Occipital lobe (tissue), 3 donors: ENCODE measurements at places on chromosomes 3 and 15. TPM values are rescaled to one million over a fixed set of nuclear protein-coding genes. Genes with fewer than 3 reads are reported as not detected.

GRCh38 chr3:134628884-134629283 lies 21.9 kb downstream of the KY start:
- DNase-seq = no peak

GRAMD1C gene
- 5.0 TPM for total RNA-seq

CNTN6 gene
- total RNA-seq = 4.7 TPM

- no peak for DNase-seq
These were observed 227.8 kb upstream of the P2RY1 start for GRCh38 chr3:152607179-152607578.

- DNase-seq = no peak
These were observed 45.5 kb downstream of the ZIC4 start for GRCh38 chr3:147360646-147361453.

GOLGA8T gene
- total RNA-seq = 0.16 TPM

DNA sequence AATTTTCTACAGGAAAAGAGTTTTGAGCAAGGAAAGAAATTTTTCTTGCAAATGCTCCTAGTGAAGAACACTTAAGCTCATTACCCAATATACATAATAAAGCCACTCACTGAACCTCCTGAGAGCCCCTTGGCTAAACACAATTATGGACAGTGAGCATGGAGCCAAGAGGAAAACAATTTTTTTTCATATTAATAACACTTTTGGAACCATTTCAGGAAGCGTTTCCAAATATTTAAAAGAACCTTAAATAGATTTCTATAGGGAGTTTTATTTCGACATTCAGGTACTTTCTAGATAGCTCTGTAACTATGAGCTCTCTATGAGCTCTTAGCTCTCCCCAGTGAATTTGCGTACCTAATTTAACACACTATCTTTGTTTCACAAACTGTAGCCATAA lies 581.1 kb downstream of the ZNF385D start:
- no peak for DNase-seq

DNA sequence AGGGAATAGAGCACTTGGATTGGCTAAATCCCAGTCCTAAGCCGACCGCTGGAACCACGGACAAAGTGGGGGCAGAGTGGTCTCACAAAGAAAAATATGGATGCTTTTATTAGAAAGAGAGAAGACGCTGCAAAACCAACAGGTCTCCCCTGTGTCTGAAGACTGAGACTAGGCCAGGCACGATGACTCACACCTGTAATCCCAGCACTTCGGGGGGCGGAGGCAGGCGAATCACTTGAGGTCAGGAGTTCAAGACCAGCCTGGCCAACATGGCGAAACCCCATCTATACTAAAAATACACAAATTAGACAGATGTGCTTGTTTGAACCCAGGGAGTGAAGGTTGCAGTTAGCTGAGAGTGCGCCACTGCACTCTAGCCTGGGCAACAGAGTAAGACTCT lies 61.8 kb downstream of the ZDHHC19 start:
- no peak for DNase-seq

DNA sequence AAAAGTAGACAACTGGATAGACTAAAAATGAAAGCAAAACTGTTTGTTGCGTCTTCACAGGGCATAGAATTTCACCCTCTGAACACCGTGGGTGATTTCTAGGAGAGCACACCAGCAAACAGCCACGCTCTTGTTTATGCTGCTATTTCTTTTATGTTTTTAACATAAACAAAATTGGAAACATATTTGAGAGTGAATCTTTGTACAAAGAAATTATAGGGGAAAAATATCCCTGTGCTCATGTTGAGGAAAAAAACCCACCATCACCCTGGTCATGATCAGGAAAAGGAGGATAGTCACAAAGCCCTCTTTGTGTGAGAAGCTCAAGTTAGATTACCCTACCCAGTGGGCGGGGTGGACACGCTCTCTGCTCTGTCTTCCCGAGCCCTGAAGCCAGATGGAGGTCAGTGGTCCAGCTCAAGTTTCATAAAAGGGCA lies 313.3 kb downstream of the SATB1 start:
- DNase-seq = no peak

GRCh38 chr15:47246317-47246716 lies 471.0 kb upstream of the SEMA6D start:
- DNase-seq = no peak

DNA sequence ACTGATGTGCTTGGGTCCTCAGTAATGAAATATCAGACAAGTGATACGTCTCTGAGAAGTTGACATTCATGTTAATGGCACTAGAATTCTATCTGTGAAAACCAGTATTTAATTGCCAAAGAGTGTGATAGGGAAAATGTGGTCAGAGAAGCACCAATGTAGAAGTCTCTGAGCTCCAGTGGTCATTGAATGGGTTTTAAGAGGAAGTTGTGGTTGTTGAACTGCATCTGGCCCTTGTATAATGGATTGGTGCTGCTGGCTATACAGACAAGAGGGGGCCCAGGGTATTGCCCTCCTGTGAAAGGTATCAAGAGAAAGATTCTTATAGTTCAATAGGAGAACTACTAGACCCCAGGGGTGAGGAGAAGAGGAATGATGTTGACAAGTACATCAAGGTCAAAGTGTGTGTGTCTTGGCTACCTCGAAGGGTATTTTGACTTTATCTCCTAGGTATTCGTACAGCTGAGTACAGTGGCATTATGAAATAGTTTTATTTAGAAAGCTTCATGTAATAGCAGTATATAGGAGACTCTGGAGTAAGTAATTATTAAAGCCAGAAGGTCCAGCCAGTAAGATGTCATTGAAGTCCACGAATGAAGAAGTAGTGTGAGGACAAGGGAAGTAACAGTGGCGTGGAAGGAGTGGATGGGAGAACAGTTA lies 47.1 kb downstream of the CHD2 start:
- no peak for DNase-seq

CSPG5 gene
- total RNA-seq = 131 TPM

NDUFB4 gene
- total RNA-seq = 34.6 TPM

DNA sequence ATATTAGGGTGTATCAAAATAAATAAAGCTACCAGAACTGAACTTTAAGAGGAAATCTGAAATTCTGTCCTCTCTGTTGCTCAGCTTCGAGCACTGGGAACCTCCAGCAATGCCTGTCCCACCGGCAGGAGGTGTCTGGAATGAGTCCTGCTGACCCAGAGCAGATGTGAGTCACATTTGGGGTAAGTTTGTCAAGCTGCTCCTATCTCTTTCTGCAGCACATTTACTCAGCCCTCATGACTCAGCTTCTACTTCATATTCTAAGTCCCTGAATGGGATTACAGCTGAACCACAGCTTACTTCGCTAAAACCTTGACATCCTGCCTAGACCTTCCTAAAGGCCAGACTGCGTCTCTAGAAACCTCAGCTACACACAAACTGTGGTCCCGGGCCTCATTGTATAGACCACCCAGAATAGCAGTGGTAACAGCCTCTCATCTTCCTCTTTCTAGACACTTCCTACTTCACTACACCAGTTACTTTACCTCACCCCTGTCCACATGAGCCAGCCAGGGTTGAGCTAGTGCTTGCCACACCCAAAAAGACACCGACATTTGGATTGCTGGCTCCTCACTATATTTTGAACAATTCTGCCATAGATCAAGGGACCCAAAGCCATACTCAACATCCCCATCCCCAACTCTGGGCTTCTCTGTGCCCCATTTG lies 109.6 kb upstream of the TMCO5A start:
- no peak for DNase-seq

- no peak for DNase-seq
These were observed 17.1 kb upstream of the ITPKA start for GRCh38 chr15:41476416-41477048.

DNA sequence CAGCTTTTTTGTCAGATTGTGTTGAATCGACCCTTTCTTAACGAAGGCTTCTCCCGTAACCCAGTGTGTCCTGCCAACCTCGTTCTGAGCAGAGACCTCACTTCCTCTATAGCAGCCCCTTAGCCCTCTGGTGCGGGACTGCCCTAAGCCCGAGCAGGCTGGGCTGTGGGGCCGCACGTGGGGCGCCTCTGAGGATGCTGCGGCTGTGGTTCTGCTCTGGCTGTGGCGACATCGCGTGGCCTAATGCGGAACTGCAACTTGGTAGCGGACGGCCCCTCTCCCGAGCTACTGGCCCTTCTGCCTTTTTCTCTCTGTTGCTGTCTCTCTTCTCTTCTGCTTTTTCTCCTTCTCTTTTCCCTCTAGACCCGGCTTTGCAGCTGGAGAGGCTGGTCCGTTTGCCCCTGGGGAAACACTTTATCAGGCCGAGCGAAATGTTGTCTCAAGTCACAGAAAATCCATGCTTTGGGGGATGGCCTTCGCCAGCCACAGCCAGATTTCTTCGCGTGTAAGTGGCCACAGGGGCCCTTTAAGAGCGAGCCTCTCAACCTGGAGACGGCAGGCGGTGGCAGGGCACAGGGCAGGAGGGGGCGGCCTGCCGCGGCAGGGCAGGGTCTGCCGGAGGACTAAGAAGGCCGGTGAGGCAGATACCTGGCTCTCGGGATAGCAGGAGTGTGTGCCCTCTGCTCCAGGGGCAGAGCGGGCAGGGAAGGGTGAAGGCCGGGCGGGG lies 19.4 kb upstream of the KIF23 start:
- peak; percentile 58 for DNase-seq

GMPPB gene
- total RNA-seq = 10.6 TPM

GRCh38 chr3:100516232-100516631 lies 23.8 kb downstream of the TMEM45A start:
- no peak for DNase-seq

TRAK1 gene
- 46.3 TPM for total RNA-seq

HPS3 gene
- total RNA-seq = 29.0 TPM

CYP8B1 gene
- not detected for total RNA-seq

GRCh38 chr15:27383726-27384125 lies 412.7 kb downstream of the GABRG3 start:
- no peak for DNase-seq

DNA sequence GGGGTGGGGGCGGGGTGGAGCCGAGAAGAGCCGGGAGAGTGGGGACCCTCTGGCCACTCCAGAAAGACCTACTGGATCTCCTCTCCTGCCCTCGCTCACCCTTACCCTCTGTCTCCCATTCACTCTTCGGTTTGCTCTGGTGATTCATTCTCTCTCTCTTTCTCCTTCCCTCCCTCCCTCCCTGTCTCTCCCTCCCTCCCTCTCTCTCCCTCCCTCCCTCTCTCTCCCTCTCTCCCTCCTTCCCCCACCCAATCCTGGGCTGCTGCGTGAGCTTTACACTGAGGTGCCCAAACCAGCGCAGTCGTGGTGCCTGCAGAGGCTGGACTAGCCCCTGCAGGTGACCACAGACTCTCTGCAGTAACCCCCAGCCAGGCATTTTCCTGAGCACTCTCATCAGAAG lies 32.2 kb upstream of the ADAMTS17 start:
- no peak for DNase-seq

IGF2BP2 gene
- total RNA-seq = 27.0 TPM

GRCh38 chr3:194879126-194879877 lies 193.6 kb downstream of the FAM43A start:
- no peak for DNase-seq

- DNase-seq = no peak
These were observed 160.5 kb downstream of the GREM1 start for GRCh38 chr15:32878342-32878741.

DNA sequence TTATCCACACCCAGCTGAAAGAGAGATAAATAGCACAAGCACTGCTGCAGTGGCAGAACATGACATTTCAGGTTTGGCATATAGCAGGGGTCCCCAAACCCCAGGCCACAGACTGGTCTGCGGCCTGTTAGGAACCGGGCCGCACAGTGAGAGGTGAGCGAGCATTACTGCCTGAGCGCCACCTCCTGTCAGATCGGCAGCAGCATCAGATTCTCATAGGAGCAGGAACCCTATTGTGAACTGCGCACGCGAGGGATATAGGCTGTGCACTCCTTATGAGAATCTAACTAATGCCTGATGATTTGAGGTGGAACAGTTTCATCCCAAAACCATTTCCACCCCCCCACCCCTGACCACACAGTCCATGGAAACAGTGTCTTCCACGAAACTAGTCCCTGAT lies 54.6 kb downstream of the CCR4 start:
- no peak for DNase-seq

DNA sequence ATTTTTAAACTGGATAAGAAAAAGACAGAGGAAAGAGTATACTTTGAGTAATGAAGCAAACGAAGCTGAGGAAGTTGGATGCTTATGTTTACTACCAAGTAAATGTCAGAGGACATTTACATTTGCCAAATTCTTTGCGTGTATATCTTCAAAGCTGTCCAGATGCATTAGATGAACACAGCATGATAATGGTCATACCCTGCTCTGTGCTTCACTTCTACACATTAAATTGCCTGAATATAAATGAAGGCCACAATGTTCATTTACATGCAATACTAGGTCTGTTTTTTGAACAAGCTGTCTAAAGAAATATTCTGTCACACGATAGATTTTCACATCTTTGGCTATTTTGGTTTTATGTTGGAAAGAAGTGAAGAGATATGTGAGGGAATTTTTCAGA lies 405.8 kb upstream of the ADAMTS9 start:
- no peak for DNase-seq

WDR93 gene
- 0.31 TPM for total RNA-seq
